ENCODE measurements at places on chromosomes 16 and 17. TPM values are rescaled to one million over a fixed set of nuclear protein-coding genes. Genes with fewer than 3 reads are reported as not detected.

- no peak for DNase-seq
Measured at GRCh38 chr16:49483251-49483650, 109.6 kb downstream of the C16orf78 start.

Gene ARSG
- polyA plus RNA-seq: 5.6 TPM

DNA sequence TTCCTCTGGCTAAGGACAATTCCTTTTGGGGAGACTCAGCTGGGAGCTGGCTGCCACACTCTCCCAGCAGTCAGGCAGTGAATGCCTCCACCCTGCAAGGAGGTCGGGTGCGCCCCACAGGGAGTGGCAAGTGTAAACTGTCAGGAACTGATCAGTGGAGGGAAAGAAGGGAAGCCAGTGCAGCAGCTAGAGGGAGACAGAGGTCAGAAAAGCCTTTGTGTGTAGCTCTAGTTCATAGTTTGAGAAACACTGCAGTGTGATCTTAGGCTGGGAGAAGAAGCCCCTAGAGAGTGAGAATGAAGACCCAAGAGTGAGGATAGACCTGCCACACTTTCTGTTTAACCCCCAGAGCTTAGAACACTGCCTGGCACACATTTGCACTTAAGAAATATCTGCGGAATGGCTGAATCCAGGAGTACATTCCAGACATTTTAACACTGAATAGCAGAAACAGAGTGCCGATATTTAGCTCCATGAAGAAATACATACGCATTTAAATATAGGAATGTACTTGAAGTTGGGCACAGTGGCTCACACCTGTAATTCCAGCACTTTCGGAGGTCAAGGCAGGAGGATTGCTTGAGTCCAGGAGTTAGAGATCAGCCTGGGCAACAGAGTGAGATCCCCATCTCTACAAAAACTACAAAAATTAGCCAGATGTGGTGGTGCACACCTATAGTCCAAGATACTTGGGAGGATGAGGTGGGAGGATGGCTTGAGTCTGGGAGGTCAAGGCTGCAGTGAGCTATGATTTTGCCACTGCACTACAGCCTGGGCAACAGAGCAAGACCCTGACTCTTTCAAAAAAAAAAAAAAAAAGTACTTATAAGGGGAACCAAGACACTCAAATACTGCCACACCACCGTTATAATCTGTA lies 11.1 kb upstream of the SLC5A11 start:
- DNase-seq: peak; percentile 58

DNA sequence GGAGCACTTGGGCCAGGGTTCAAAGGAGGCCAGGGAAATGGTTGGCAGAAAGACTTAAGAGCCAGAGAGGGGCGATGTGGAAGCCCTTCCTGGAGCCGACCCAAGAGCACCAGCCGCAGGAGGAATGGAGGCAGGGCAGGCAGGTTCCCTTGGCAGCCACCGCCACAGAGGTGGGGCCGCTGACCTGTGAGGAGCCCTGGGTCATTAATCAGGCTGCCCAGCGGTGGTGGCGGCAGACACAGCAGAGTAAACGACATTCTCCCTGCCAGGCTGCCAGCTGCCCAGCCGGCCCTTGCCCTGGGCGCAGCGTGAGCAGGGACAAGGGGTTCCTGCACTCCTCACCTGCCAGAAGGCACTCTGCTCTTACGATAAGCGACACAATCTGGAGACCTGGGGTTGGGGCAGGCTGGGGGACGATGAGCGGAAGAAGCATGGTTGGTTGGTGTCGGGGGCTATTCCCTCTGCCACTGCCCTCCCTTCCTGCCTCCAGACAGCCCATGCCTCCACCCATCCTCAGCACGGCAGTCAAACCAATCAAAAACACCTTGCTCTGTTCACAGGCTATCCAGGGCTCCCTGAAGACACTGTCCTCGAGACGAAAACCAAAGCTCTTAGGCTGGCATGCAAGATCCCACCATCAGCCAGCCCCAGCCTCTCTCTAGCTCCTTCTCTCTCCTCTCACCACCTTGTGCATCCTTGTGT lies 40.9 kb downstream of the PLXDC1 start:
- no peak for DNase-seq

GRCh38 chr16:53372992-53373871 lies 61.0 kb upstream of the RBL2 start:
- no peak for DNase-seq

All from GM23248 (cell line).